NCI-H774 (cell line): ENCODE measurements at places on chromosomes 12 and 14.

DNA sequence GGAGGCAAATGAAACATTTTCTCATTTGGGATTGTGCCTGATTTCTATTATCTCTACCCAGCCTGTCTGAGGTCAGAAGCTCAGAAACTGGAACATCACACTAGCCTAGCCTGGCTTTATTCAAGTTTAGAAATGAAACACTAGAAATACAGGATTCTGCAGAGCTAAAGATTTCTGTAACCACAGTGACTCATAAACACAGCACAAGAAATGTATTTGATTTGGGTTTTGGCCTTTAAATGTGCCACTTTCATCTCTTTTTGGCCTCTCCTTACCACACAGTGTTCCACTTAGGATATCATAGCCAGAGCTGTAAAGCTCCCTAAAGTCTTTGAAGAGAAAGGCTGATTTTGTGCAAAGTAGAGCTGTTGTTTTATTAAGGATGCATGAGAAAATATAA lies 307.5 kb downstream of the EMP1 start:
- no peak for DNase-seq

GRCh38 chr14:30698463-30698862 lies 76.3 kb downstream of the SCFD1 start:
- DNase-seq, result no peak

DNA sequence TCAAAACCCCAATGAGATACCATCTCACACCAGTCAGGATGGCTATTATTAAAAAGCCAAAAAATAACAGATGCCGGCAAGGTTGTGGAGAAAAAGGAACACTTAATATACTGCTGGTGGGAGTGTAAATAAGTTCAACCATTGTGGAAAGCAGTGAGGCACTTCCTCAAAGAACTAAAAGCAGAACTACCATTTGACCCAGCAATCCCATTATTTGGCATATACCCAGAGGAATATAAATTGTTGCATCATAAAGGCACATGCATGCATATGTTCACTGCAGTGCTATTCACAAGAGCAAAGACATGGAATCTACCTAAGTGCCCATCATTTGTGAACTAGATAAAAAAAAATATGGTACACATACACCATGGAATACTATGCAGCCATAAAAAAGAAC lies 59.9 kb downstream of the MGST1 start:
- no peak for DNase-seq

DNA sequence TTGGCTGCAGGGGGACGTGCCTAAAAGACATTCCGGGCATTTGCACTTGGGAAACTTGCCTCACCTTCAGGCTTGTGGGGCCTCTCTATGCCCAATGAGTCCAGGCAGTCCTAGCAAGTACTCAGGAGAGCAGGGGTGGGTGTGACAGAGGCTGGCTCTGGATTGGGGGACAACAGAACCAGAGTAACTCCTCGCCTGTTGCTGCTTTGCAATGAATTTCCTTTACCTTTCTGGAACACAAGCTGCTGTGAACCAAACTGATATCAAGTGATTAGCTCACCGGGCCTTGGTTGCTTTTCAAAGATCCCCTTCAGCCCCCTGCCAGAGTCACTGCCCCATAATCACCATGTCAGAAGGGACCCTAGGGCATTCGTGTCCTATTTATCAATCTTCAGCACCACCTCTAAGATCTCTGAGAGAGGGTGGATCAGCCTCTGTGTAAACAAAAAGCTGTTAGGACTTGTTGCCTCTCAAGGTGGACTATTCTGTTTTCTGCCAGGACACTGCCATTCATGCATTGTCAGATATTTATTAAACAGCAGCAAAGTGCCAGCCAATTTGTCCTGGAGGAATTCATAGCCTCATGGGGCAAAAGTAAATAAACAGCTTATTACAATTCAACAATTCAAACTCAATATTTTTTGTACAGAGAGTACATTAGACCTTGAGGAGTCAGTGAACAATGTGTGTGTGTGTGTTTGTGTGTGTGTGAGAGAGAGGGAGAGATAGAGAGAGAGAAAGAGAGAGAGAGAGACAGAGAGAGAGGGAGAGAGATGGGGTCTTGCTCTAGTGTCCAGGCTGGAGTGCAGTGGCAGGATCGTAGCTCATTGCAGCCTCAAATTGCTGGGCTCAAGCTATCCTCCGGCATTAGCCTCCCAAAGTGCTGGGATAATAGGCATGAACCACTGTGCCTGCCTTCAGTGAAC lies 11.3 kb downstream of the NFATC4 start:
- DNase-seq, result no peak

GRCh38 chr12:49288412-49288853 lies 6.5 kb upstream of the PRPH start:
- peak; percentile 38 for DNase-seq

DNA sequence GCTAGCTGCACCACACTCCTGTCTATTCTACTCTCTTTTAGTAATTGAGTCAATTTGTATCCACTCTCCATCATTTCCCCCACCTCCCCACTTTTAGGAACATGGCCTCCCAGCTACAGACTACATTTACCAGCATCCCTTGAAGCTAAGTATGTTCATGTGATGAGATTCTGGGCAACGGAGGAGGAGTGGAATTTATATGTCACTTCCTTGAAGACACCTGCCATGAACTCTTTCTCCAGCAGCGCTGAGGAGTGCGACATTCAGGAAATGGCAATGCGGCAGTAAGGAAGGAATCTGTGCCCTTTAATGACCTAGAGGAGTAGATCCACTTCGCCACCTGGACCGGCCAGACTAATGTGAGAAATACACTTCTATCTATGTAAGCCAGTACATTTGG lies 243.7 kb upstream of the DIO2 start:
- DNase-seq, result no peak
